ENCODE measurements at places on chromosomes 4 and X. TPM values are rescaled to one million over a fixed set of nuclear protein-coding genes. Genes with fewer than 3 reads are reported as not detected.

DNA sequence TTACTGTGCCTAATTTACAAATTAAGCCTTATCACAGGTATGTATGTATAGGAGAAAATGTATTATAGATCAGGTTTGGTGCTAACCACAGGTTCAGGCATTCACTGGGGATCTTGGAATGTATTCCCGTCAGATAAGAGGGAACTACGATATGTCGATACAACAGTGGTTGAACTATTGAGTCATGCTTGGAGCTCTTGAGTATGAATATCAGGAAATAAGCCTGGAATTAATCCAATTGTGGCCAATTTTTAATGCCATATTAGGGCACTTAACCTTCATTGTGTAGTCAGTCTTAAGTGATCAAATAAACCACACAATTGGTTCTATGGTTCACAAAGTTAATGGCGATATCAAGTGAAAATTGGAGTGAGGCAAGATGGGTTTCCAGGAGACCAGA lies 556.5 kb downstream of the IL1RAPL1 start:
- no peak for DNase-seq

- DNase-seq = peak; percentile 95
These were observed 115.0 kb downstream of the SMIM20 start for GRCh38 chr4:26028793-26029567.

- no peak for DNase-seq
These were observed 483.6 kb downstream of the BCOR start for GRCh38 chrX:39613997-39614679.

DNA sequence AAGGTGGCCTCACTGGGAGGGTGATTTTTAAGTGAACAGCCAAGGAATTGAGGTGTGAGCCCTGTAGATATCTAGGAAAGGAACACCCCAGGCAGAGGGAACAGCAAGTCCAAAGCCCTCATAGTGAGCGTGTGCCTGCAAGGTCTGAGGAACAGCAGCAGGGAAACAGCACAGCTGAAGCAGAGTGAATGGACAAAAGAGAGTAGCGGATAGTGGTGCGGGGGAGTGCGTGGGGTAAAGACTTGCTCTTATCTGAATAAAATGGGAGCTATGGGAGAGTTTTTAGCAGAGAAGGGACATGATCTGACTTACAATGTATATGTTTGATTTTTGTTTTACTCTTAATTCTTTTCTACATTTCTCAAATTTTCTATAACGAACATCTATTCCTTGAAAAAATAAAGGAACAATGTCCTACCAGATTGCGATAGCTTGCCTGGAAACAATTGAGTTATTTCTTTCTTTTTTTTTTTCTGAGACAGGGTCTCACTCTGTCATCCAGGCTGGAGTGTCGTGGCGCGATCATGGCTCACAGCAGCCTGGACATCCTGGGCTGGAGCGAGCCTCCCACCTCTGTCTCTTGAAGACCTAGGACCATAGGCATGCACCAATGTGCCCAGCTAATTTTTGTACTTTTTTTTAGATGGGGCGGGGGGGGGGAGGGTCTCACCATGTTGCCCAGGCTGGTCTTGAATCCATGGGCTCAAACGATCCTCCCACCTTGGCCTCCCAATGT lies 19.5 kb upstream of the HADH start:
- DNase-seq = no peak

DNA sequence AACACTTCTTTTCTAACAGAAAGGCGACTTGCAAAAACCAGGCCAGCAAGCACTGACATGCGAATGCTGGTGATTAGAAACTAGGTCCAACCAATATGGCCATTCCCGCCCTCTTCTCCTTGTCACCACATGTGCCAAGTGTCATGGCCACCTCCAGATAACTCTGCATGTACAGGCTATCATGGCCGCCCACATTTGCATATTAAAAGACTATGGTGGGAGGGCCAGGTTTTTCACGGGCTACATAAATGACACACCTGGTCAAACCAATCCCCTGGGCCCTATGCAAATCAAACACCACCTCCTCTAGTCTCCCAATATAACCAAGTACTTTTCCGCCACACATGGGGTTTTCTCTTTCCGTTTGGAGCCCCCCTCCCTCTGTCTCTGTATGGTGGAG lies 40.1 kb downstream of the NUDT11 start:
- DNase-seq = no peak

DNA sequence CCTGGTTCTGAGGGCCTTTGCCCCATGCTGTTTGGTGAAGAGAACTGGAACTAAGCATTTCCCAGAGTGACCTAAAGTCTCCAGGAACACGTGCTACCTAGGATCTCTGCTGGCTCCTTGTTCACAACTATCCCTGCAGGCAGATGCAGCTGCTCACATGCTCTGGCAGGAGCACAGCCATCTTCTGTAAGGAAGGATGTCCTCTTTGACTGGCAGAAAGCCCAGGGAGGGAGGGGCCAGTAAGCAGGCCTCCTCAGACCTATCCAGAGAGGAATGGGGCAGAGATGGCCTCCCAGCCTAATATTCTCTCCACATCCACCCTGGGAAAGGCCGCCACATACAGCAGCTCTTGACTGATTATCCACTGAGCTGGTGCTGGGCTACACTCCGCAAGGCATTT lies 142.8 kb upstream of the EOLA2 start:
- no peak for DNase-seq

DNA sequence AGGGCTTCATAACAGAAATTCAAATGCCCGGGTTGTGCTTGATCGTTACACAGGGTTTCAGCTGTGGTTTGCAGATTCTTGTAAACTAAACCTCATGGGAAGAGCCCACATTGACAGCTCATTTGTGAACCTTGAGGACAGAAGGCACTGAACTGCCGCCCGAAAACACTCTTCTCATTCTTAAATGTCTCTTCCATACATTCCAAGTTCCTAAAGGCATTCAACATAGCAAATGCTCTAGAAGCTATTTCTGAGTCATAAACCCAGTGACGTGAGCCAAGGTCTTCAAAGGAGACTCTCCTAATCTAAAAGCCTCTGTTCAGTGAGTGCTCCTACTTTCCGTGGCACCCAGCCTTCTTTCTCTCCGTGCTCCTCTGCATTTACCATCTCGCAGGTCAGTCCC lies 737.8 kb upstream of the FRG1 start:
- DNase-seq = no peak

- no peak for DNase-seq
These were observed 14.0 kb downstream of the SLC6A8 start for GRCh38 chrX:153701706-153702105.

GRCh38 chrX:41563876-41564275 lies 116.7 kb downstream of the NYX start:
- no peak for DNase-seq

DNA sequence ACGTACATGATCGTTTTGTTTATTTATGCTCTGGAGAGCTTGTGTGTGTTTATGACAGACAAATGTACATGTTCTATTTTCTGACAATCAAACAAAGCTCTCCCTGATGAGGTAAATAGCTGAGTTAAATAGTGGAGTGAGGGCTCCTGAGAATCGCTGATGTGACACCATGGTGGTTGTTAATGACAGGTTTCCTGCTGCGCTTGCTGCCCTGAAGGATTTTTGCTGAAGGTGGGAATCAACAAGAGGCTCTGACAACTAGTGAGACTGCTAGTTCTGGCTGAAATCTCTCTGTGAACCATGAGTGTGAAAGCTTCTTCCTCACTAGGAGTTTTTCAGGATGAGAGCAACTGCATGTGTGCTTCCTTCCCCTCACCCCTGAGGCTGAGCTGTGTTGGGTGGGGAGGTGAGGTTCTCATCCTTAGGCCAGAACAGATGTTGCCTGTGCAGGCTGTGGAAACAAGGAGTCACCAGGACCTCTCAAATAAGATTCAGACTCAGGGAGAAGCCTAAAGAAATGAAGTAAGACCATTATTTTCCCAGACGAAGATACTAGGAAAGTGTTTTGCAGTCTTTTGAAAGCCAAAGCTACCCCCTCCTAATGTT lies 173.4 kb upstream of the JADE1 start:
- DNase-seq = no peak

DNA sequence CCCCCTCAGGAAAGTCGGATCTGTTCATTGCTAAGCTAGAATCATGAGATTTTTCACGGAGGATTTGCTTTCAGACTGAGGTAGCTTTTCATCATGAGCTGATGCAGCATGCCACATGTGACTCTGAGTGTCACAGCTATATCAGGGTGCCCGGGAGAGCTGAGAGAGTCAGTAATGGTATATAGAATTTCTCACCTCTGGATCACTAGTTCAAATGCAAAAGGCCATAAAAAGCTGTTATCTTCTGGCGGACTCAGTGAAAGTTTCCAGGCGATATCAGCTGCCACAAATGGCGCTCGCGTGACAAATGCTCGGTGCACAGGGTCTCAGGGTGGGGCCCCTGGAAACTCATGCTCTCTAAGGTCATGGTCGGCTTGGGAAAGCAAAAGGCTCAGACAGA lies 150.1 kb downstream of the DHX15 start:
- DNase-seq = no peak

DNA sequence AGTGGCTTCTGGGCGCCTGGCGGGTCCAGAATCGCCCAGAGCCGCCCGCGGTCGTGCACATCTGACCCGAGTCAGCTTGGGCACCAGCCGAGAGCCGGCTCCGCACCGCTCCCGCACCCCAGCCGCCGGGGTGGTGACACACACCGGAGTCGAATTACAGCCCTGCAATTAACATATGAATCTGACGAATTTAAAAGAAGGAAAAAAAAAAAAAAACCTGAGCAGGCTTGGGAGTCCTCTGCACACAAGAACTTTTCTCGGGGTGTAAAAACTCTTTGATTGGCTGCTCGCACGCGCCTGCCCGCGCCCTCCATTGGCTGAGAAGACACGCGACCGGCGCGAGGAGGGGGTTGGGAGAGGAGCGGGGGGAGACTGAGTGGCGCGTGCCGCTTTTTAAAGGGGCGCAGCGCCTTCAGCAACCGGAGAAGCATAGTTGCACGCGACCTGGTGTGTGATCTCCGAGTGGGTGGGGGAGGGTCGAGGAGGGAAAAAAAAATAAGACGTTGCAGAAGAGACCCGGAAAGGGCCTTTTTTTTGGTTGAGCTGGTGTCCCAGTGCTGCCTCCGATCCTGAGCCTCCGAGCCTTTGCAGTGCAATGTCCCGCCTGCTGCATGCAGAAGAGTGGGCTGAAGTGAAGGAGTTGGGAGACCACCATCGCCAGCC lies at the start of gene ATOH1:
Gene ATOH1 (plus strand): TSS at position 422 of the 663 bp plus-strand sequence. CDS start 174 bp downstream, at position 596.
- no peak for DNase-seq

- DNase-seq = no peak
These were observed 57.0 kb upstream of the TBC1D14 start for GRCh38 chr4:6852582-6852981.

DNA sequence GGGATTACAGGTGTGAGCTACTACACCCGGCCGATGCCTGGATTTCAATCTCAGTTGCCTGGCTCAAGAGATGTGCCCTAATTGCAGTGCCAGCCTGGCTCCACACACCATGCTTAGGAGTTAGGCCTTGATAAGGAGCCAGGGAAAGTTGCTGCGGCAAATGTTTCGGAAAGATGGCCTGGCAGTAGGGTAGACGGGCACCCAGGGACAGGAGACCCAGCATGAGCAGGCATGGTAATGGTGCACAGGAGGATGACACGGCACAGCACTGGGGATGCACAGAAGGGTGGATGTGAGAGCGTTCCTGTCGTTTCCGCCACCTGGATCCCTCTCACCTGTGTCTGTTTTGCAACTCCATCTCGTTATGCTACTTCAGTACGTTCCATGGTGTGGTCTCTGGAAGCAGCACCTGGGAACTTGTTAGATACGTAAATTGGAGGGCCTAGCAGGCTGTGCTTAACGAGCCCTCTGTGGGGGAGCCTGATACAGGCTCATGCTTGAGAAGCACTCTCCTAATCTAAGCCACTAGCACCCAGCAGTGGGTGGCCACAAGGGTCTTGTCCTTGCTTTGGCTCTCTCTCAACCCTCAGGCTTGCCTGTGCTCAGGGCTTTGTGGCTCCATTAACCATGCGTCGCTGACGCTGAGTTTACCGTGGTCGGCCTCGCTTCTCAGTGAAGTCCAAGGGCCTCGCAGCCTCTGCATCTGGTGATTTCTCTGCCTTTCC lies 20.3 kb downstream of the RNF4 start:
- DNase-seq = no peak

DNA sequence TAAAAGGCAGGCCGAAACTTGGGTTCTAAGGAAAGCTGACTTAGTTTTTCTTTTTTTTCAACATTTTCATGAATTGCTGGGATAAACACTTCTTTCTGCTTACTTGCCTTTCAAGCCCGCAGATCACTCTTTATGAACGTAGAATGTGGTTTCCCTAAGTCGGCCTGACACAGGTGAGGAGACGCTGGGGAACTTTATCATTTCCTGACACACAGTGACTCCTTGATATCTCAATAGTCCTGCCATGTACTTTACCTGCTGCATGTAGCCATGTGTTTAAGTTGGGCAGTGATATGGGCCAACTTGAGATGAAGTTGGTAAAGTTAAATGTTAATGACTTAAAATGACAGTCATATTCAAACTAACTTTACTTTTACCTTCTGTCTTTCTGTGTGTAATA lies 26.6 kb upstream of the SNCA start:
- no peak for DNase-seq

GRCh38 chr4:13907255-13907751 lies 279.8 kb upstream of the BOD1L1 start:
- no peak for DNase-seq

GRCh38 chr4:111267786-111268185 lies 644.9 kb upstream of the PITX2 start:
- DNase-seq = no peak

DNA sequence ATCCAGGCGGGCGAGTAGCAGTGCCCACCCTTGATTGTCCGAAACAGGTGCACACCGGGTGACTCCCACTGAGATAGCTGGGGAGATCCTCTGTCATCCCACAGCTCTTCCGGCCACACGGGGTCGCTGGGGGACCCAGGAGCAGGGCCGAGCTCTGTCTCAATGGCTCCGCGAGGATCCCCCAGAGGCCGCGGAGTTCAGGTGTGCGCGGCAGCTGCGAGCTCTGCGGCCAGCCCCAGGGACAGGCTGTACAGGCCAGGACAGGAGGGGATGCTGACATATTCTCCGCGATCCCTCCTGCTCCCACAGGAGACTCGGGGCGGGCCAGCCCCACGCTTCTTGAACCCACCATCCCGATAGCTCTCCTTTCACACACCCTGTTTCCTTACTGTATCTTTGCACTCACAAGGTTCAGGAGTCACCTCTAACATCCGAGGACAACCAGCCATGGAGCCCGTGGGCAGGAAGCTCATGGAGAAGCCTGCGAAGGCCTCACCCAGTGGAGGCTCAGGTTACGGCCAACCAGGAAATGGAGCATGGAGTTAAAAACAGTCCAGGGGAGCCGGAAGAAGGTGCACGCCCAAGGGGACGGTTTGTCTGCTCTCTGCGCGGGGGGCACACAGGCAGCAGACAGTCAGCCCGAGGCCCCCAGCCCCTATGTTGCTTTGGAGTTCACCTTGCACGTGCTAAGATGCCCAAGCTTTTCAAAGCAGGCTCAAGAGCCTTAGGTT lies 77.9 kb upstream of the AMELX start:
- peak; percentile 84 for DNase-seq

GRCh38 chrX:38989076-38989475 lies 187.8 kb downstream of the MID1IP1 start:
- DNase-seq = no peak

GRCh38 chr4:149645790-149646189 lies 169.9 kb downstream of the IQCM start:
- DNase-seq = no peak

Gene IRAK1
- total RNA-seq = 57.5 TPM

Gene SRPX
- 26.7 TPM for total RNA-seq

Gene AMOT
- 9.9 TPM for total RNA-seq

Gene ZNF711
- total RNA-seq = 3.8 TPM

Gene IL21
- not detected for total RNA-seq

Gene GRIA2
- total RNA-seq = 1.3 TPM

Gene TLR7
- 0.19 TPM for total RNA-seq

Gene SAGE1
- total RNA-seq = not detected

Gene AFP
- not detected for total RNA-seq

Gene ARX
- total RNA-seq = not detected

Gene SPANXN2
- not detected for total RNA-seq

Gene TSPAN7
- total RNA-seq = 11.2 TPM
